ENCODE measurements at places on chromosomes 12 and 14.

GRCh38 chr12:118436002-118436730 is 59.8 kb downstream of the SUDS3 start:
- no peak for DNase-seq

- no peak for DNase-seq
Observed at GRCh38 chr12:44477331-44477980, 398.7 kb downstream of the NELL2 start.

DNA sequence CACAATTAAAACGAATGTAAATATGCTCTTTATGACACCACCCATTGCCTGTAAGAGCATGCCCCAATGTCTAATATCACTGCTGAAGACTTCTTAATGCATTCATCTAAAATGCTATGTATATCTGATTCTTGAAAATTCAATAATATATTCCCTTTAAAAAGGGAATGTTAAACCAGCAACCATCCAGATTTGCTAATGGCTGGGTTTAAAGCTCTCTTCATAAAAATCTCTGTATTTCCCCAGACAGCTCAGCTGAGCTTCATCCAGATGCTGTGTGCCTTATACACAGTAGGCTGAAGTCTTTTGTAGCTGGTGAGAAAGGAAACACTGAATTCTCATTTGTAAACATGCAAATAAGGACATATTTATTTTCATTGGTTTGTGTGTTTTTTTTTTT is at the start of gene TAS2R14:
Gene TAS2R14 (minus strand): TSS at position 101 of the 400 bp plus-strand sequence. CDS start 56 bp downstream, at position 45.
- DNase-seq = no peak

- no peak for DNase-seq
Observed at GRCh38 chr14:75995372-75996041, 9.9 kb downstream of the IFT43 start.

DNA sequence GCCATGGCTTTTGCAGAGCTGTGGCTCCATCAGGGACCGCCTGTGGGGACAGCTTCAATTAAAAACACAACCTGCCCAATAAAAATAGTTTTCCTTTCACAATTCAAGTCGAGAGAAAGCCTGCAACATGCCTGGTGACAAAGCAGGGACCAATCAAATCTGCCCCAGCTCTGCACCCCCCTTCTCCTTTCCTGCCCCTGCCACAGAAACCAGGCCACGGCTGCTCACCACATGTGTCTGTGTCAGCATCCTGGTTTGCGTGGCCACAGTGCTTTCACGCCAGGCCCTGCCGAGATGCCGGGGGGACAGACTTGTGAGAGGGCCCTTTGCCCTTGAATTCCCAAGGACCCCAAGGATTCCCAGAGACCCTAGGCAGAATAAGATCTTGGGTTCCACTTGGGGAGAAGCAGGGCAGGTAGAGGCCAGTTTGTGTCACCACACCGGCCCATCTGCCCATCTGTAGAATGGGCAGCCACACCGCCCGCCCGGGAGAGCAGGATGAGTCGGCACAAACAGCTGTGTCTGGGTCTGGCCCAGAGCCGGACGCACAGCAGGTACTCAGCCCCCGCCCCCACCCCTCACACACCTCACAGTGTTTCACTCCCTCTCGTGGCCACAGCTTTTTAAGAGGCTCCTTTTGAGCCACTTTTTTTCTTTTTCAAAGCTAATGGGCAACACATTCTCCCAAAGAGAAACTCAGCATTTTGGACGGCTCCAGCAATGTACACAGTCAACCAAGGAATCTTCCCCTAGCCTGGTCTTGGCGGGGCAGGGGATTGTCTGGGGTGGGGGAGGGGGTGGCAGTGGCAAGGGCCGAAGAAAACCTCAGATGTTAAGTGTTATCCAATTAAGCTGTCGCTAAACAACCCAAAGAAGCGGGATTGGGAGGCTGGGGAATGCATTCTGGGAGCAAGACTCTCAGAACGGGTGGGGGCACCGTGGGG is 41.5 kb downstream of the BCL11B start:
- DNase-seq = peak; percentile 80

- no peak for DNase-seq
Observed at GRCh38 chr12:22631863-22632463, 7.0 kb downstream of the ETNK1 start.

GRCh38 chr14:34029921-34030334 is 79.1 kb upstream of the EGLN3 start:
- DNase-seq = no peak

DNA sequence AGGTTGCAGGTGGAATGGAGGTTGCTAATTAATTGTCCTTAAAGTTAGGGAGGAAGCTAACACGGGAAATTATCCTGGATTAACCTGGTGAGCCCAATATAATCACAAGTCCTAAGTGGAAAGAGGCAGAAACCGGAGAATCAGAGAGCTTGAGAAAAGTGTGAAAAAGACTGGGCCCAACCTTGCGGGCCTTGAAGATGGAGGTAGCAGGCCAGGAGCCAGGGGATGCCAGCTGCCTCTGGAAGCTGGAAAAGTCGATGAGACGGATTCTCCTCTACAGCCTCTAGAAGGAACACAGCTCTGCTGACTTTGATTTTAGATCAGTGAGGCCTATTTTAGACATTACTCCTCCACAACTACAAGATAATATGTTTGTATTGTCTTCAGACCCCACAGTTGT is 2.1 kb downstream of the SDR9C7 start:
- no peak for DNase-seq

GRCh38 chr14:86574778-86575129 is 1044.8 kb downstream of the FLRT2 start:
- no peak for DNase-seq

DNA sequence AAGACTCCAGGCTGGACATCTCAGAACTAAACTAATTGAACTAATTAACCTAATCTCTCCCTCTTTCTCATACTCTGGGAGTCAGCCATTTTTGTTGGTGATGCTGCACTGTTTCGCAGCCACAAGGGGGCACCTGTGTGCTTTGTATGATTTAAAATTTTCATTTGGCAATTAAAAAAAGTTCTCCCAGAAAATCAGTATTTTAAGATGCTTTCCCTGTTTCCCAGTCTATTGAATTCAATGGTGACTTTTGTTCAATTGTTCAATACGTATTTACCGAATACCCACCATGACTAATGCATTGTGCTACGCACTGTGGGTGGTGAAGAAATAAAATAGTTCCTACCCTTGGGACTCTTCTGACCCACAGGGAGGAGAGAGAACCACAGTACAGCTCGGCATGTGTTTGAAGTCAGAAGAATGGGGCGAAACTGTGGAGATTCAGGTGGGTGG is 63.7 kb downstream of the ZNF664 start:
- peak; percentile 25 for DNase-seq

- no peak for DNase-seq
Observed at GRCh38 chr12:15979096-15980092, 68.3 kb downstream of the DERA start.

DNA sequence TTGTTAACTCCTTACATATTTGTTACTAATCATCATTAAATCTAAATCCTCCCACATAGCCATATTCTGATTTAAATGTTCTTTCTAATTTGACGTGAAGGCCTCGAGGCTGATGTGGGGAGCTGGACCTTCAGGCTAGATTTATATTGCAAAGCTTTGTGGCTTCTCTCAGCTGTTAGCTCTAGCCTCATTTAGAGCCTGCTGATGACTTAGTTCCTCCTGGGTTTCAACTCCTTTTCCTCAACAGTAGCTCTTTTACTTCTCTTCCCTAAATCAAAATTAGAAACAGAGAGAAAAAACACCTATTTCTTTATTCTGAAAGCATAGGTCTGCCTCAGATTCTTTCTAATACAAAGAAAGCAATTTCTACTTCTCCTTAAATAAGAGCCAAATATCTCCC is 477.5 kb upstream of the CCDC196 start:
- DNase-seq = no peak

- DNase-seq = no peak
Observed at GRCh38 chr12:90455756-90456155, 499.2 kb downstream of the CCER1 start.

- DNase-seq = no peak
Observed at GRCh38 chr14:75842551-75842950, 139.2 kb downstream of the TGFB3 start.

DNA sequence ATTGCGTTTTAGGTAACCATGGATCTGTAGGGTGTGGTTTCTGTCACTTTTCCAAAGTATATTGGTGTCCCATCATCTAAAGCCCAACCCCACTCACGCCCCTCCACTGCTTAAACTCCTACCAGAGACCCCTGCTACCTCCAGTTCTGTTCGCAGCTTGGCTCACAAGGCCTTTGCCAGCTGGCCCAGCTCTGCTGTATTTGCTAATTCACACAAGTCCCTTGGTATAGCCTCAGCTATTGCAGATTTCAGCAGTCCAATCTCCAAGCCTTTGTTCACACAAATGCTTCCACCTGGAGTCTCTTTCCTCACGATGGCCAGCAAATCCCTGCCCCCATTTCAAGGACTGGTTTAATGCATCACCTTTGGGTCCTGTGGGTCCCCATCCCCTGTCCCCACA is 24.2 kb downstream of the ISCA2 start:
- no peak for DNase-seq

- DNase-seq = no peak
Observed at GRCh38 chr12:82121545-82121944, 236.6 kb downstream of the CCDC59 start.
